Osteocyte (in vitro differentiated cells): ENCODE measurements at places on chromosomes 12 and 14. TPM values are rescaled to one million over a fixed set of nuclear protein-coding genes. Genes with fewer than 3 reads are reported as not detected.

- H3K4me3 ChIP-seq: no peak overlapping the region
- peaks cover 32% of the 10 kb centered on the region for H3K27me3 ChIP-seq
- no peaks in the 10 kb centered on the region for H3K4me1 ChIP-seq
- no peak for DNase-seq
- no peaks in the 10 kb centered on the region for H3K36me3 ChIP-seq
Measured at GRCh38 chr12:52530366-52530765, 10.2 kb upstream of the KRT5 start.

- DNase-seq: no peak
- H3K4me3 ChIP-seq: no peak overlapping the region
- no peak overlapping the region for H3K27ac ChIP-seq
- H3K36me3 ChIP-seq: no peaks in the 10 kb centered on the region
- H3K27me3 ChIP-seq: peaks cover 7% of the 10 kb centered on the region
- H3K4me1 ChIP-seq: no peaks in the 10 kb centered on the region
Measured at GRCh38 chr14:33150666-33151428, 212.2 kb downstream of the NPAS3 start.

AVPR1A gene
- 1.7 TPM in 2 replicates for total RNA-seq

DEGS2 gene
- 0.19 and 0.21 TPM in 2 replicates for total RNA-seq

DNA sequence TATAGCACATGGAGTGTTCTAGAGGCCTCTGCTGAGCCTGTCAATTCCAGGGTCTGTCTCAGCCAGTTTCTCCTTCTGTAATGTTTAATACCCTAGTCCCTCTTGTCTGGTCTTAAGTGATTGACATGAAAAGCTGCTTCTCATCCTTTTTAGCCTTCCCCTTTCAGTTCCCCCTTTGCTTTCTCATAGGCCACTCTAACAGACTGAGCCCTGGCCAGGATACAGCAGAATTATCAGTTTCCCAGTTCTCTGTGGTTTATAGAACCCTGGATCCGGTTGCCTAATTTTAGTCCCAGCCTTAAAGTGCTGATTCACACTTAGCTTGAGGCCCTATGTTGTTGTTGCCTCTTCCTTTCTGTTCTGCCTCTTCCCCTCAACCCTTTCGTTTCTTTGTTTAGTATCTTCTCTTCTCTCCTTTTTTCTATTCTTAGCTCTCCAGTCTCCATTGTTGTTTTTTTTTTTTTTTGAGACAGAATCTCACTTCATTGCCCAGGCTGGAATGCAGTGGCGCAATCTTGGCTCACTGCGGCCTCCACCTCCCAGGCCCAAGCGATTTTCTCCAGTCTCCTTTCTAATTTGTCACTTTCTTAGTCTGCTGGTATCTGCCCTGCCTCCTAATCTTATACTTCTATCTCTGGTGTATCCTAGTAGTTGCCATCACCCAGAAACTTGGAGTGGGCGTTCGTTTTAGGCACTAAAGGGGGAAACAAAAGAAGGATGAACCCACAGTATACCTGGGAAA is 2.9 kb upstream of the BIN2 start:
- no peak for DNase-seq
- peaks cover 7% of the 10 kb centered on the region for H3K4me1 ChIP-seq
- H3K4me3 ChIP-seq: no peak overlapping the region
- H3K36me3 ChIP-seq: no peaks in the 10 kb centered on the region
- no peaks in the 10 kb centered on the region for H3K27me3 ChIP-seq

- peak overlapping the region; percentile 11 for H3K27ac ChIP-seq
- peaks cover 6% of the 10 kb centered on the region for H3K4me1 ChIP-seq
- H3K36me3 ChIP-seq: no peaks in the 10 kb centered on the region
- H3K4me3 ChIP-seq: no peak overlapping the region
- H3K27me3 ChIP-seq: peaks cover 4% of the 10 kb centered on the region
Measured at GRCh38 chr12:129911428-129912049, 7.7 kb upstream of the TMEM132D start.

DNA sequence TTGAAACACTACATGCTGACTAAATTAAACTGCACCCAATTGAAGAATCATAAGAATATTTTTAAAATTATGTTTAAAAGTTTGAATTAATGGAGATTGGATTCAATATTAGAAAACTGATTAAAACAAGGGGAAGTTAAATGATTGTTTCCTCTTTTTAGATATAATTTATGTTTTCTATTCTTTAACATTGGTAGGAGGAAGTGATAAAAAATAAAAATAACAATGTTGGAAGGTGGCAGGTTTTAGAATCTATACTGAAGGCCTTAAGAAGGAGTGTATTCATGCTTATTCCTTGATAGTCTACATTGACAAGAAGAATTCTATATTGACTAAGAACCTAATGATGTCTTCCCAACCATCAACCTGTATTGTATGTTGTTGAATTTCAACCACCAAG is 168.1 kb downstream of the PDZRN4 start:
- DNase-seq: no peak
- H3K36me3 ChIP-seq: no peaks in the 10 kb centered on the region
- no peak overlapping the region for H3K4me3 ChIP-seq
- H3K4me1 ChIP-seq: no peaks in the 10 kb centered on the region

- H3K27me3 ChIP-seq: peaks cover 33% of the 10 kb centered on the region
- H3K4me3 ChIP-seq: no peak overlapping the region
- no peak overlapping the region for H3K27ac ChIP-seq
- H3K4me1 ChIP-seq: no peaks in the 10 kb centered on the region
- H3K36me3 ChIP-seq: no peaks in the 10 kb centered on the region
- no peak for DNase-seq
Measured at GRCh38 chr14:63308723-63309317, 9.9 kb downstream of the GPHB5 start.

SPTB gene
- 0.26 and 0.35 TPM in 2 replicates for total RNA-seq

- no peaks in the 10 kb centered on the region for H3K36me3 ChIP-seq
- peak overlapping the region; percentile 72 for H3K4me3 ChIP-seq
- H3K27ac ChIP-seq: peak overlapping the region; percentile 83
- no peaks in the 10 kb centered on the region for H3K27me3 ChIP-seq
Measured at GRCh38 chr14:21097636-21098075, 799 bp downstream of the ZNF219 start.

WASHC4 gene
- total RNA-seq: 69.1 and 73.2 TPM in 2 replicates

GRCh38 chr12:49039421-49040363 is 20.9 kb downstream of the KMT2D start:
- H3K27ac ChIP-seq: no peak overlapping the region
- no peaks in the 10 kb centered on the region for H3K4me1 ChIP-seq
- DNase-seq: no peak
- H3K27me3 ChIP-seq: no peaks in the 10 kb centered on the region
